Prostate gland (tissue), 2 donors: ENCODE measurements at places on chromosomes 16 and 17. TPM values are rescaled to one million over a fixed set of nuclear protein-coding genes. Genes with fewer than 3 reads are reported as not detected.

- H3K27ac ChIP-seq: no peak overlapping the region
- no peak for DNase-seq
- no peaks in the 10 kb centered on the region for H3K4me1 ChIP-seq
- H3K36me3 ChIP-seq: no peaks in the 10 kb centered on the region
Measured at GRCh38 chr17:28992625-28993600, 12.9 kb downstream of the SEZ6 start.

DNA sequence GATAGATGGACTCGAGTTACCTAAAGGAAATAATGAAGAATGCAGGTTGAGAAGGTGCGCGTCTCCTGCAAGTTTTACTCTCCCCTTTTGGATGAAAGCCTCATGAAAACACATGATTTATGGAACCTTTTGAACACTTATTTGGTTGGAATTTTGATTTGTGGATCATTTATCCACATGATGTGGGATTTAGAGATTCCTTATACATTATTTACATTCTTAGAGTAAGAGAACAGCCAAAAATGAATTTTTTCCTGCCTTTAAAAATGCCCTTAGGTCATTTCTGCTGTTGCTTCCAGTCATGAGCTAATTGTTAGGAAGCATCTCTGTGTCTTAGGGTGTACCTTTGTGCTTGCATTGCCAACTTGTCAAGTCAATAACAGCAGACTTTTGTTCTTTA is 99.9 kb downstream of the RPTOR start:
- no peak for DNase-seq
- no peaks in the 10 kb centered on the region for H3K4me1 ChIP-seq
- no peaks in the 10 kb centered on the region for H3K36me3 ChIP-seq
- no peak overlapping the region for H3K4me3 ChIP-seq

DNA sequence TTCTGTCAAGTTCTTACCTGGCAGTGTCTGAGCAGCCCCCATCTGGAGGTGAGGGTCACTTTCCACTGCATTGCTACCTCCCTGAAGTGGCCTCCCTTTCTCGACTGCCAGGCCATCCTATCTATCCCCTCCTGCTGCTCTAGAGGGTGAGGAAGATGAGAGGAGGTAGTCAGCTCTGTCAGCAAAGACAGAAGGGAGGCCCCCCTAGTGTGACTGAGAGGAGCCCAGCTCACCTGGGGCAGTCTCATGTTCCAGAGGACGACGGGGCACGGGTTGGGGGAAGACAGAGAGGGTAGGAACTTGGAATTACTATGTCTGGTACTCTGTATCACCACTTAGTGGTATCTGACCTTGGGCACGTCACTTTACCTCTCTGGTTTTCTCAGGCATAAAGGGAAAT is 22.0 kb downstream of the MYO19 start:
- DNase-seq: no peak
- no peaks in the 10 kb centered on the region for H3K36me3 ChIP-seq
- no peak overlapping the region for H3K27ac ChIP-seq
- no peak overlapping the region for H3K4me3 ChIP-seq
- no peaks in the 10 kb centered on the region for H3K4me1 ChIP-seq
- no peaks in the 10 kb centered on the region for H3K27me3 ChIP-seq

DNA sequence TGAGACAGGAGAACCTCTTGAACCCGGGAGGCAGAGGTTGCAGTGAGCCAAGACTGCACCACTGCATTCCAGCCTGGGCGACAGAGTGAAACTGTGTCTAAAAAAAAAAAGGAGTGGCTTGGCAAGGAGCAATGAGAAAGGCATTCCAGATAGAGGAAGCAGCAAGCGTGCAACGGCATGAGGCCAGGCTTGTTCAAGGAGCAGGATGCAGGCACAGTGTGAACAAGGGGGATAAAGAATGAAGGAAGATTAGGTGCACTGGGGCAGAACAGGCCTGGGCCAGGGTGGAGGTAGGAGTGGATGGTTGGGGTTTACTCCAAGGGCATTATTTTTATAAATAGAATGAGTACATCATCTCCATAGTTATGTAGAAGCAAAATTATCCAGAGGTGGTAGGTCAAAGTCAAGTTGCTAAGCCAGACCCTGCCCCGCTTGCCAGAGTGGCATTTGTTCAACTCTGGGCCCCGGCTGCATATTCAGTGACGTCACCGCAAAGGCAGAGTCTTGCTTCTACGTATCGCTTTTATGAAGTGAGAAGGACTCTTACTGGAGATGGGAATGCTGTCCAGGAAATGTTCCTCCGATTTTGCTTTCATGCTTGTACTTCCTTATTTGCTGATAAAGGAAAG is 100.2 kb downstream of the KATNIP start:
- peak; percentile 23 for DNase-seq
- H3K36me3 ChIP-seq: no peaks in the 10 kb centered on the region
- H3K27ac ChIP-seq: no peak overlapping the region
- H3K27me3 ChIP-seq: no peaks in the 10 kb centered on the region
- no peak overlapping the region for H3K4me3 ChIP-seq

DNA sequence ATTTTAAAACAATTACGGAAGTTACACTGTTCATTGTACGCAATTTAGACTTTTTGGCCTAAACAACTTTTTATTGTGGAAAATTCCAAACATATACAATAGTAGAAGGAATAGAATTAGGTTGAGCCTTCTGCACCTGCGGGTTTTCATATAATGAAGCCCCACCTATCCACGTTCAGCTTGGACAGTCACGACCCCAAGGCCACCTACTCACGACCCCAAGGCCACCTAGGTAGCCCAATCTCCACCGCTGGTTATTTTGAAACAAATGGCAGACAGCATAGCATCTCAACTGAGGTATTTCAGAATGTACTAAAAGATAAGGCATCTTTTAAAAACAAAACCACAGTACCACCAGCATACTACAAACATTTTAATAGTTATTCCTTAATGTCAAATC is 631 bp downstream of the NLRC5 start:
- H3K27me3 ChIP-seq: no peaks in the 10 kb centered on the region
- H3K4me3 ChIP-seq: peak overlapping the region; percentile 78
- H3K4me1 ChIP-seq: peaks cover 4% of the 10 kb centered on the region
- peak overlapping the region; percentile 67 for H3K27ac ChIP-seq
- no peaks in the 10 kb centered on the region for H3K36me3 ChIP-seq
- no peak for DNase-seq

DNA sequence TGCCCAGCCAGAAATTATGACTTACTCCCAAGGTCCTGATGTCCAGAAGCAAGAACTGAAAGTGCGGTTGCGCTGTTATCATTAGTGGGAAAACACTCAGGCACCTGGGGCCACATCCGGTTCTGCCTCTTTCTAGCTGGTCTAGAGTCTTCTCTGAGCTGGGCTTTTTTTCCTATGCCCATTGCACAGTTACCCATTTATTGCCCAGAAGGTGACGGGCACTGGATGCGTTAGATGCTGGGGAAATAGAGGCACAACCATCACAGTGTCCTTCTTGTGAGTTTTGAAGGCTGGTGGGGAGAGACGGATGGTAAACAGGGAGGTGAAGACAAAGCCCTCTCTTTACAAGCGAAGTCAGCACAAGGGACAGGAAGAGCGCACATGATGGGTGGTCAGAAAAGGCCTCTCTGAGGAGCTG is 37.7 kb downstream of the PLCG2 start:
- no peaks in the 10 kb centered on the region for H3K4me1 ChIP-seq
- no peaks in the 10 kb centered on the region for H3K36me3 ChIP-seq
- H3K27me3 ChIP-seq: no peaks in the 10 kb centered on the region
- DNase-seq: no peak

DNA sequence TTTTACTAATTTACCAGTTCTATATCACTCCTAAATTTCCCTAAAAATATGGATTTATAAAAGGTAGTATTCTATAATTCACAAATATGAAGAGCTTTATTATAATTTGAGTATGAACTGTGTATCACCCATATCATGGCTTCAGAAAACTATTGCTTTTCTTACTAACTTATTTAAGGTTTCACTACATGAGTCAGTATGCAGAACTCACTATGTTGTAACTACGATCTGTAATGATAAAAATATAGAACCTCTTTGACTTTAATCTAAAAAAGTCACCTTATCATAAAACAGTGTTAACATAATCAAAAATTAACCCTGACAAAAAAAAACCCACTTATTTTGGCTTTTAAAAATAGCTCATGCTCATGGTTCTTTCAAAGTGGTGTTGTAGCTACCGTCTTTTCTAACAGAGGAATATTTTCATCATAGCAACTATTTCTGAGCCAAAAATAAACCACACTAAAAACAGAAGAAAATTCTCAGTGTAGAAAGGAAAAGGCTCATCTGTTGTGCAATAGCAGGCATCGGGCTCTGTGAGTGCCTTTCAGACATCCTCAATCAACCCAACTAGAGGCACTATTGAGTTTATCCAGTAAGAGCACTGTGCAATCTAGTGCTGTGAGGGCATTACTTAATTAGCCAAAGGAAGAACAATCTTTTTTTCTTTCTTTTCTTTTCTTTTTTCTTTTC is 42.1 kb downstream of the ITGAM start:
- no peak overlapping the region for H3K27ac ChIP-seq
- no peaks in the 10 kb centered on the region for H3K27me3 ChIP-seq
- H3K4me3 ChIP-seq: no peak overlapping the region

GRCh38 chr17:48012151-48012520 is 25.5 kb downstream of the COPZ2 start:
- H3K4me3 ChIP-seq: peak overlapping the region; percentile 21
- no peaks in the 10 kb centered on the region for H3K36me3 ChIP-seq
- H3K27me3 ChIP-seq: no peaks in the 10 kb centered on the region
- H3K4me1 ChIP-seq: peaks cover 5% of the 10 kb centered on the region

- H3K36me3 ChIP-seq: no peaks in the 10 kb centered on the region
- H3K4me3 ChIP-seq: no peak overlapping the region
- H3K4me1 ChIP-seq: no peaks in the 10 kb centered on the region
- no peak overlapping the region for H3K27ac ChIP-seq
- DNase-seq: no peak
- H3K27me3 ChIP-seq: no peaks in the 10 kb centered on the region
Measured at GRCh38 chr16:57959804-57960203, 11.1 kb downstream of the CNGB1 start.

DNA sequence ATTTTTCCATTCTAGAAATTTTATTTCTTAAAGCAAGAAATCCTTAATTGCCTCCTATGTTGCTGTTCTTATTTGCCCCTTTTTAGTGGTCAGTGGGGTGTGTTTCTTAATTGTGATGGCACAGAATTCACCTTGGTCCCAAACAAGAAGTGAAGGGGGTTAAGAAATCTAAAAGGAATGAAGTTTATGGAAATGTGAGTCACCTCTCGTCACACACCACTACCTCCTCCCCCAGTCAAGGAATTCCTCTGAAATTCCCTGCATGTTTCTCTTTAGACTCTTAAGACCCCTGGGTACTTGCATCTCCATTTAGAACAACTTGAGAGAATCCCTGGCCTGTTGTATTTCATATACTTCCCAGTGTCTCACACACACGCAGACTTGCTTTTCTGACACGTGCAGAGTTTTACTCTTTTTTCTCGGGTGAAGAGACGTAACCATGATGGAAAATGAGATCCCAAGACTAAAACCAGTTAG is 247.4 kb downstream of the PRKCA start:
- no peaks in the 10 kb centered on the region for H3K27me3 ChIP-seq
- DNase-seq: no peak
- H3K4me1 ChIP-seq: no peaks in the 10 kb centered on the region
- no peak overlapping the region for H3K27ac ChIP-seq
- H3K4me3 ChIP-seq: no peak overlapping the region

- no peak for DNase-seq
- no peaks in the 10 kb centered on the region for H3K27me3 ChIP-seq
- no peak overlapping the region for H3K27ac ChIP-seq
- H3K4me3 ChIP-seq: no peak overlapping the region
- H3K36me3 ChIP-seq: no peaks in the 10 kb centered on the region
Measured at GRCh38 chr17:81438688-81439087, 43.4 kb downstream of the BAHCC1 start.

GRCh38 chr17:50206604-50207293 is 5.3 kb upstream of the COL1A1 start:
- H3K4me1 ChIP-seq: no peaks in the 10 kb centered on the region
- no peak overlapping the region for H3K4me3 ChIP-seq
- no peaks in the 10 kb centered on the region for H3K36me3 ChIP-seq
- no peak overlapping the region for H3K27ac ChIP-seq
- no peaks in the 10 kb centered on the region for H3K27me3 ChIP-seq

GRCh38 chr16:84454611-84455010 is 49.8 kb downstream of the MEAK7 start:
- no peak overlapping the region for H3K4me3 ChIP-seq
- H3K36me3 ChIP-seq: no peaks in the 10 kb centered on the region
- no peaks in the 10 kb centered on the region for H3K4me1 ChIP-seq
- H3K27ac ChIP-seq: no peak overlapping the region

DNA sequence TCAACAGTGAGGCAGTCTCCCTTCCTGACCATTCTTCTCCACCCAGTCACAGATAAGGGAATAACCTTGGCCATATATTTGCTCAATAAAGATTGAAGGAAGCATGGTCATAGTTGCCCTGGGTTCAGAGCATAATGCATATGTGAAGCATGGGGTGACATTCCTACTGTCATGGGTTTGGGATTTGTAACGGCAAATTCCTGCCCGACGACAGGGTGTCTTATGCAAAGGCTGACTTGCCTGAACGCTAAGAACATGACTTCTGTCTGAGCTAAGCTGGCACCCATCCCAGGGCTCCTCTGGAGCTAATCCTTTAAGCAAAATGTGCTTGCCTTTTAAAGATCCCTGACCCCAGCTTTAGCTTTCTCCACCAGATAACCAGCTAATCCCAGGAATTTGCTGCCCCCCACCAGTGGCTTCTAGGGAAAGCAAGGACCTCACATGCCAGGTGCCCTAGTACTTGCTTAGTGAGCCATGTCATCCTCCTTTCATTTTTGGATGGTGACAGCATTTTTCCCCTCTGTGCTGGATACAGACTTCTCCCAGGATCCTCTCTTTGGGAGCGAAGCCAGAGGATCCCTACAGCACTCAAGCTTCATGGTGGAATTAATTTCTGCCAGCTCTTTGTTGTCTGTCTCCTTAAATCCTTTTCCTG is 11.7 kb downstream of the SLC7A6OS start:
- peak overlapping the region; percentile 42 for H3K27ac ChIP-seq
- H3K4me1 ChIP-seq: no peaks in the 10 kb centered on the region
- peak; percentile 63 for DNase-seq
- no peaks in the 10 kb centered on the region for H3K27me3 ChIP-seq

The RBFOX1 gene
- total RNA-seq: 1.3 TPM

The SCGB1C2 gene
- total RNA-seq: not detected

The PHKB gene
- total RNA-seq: 70.1 TPM

The SLC5A10 gene
- total RNA-seq: not detected

The HIGD1B gene
- not detected for total RNA-seq
